ENCODE measurements at places on chromosomes 3 and 15. TPM values are rescaled to one million over a fixed set of nuclear protein-coding genes. Genes with fewer than 3 reads are reported as not detected.

- no peak for DNase-seq
These were observed 63.0 kb upstream of the MB21D2 start for GRCh38 chr3:192980632-192981031.

DNA sequence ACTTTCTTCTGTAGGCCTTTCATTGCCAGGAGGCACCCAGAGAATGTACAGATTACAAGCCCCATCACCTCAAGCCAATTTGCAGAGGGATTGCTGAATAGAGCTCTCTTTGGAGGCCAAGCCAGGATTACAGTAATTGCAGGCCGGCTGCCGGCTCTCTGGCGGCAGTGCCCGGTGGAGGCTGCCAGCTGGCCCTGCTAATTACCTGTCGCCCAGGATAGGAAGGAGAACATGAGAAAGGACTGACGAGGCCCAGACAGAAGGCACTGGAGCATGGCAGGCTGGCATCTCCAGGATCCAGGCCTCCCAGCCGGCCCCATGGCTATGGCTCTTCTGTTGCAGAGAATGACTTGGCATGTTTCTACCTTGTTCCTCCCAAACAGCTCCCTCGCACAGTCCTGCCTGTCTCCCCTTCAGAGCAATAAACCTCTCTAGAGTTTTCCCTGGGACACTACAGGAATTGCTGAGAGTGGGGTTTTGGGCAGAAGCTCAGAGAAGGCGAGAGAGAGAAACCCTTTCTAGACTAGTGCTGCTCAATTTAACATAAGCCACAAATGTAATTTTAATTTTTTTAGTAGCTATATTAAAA lies 273.6 kb upstream of the PROK2 start:
- no peak for DNase-seq

DNA sequence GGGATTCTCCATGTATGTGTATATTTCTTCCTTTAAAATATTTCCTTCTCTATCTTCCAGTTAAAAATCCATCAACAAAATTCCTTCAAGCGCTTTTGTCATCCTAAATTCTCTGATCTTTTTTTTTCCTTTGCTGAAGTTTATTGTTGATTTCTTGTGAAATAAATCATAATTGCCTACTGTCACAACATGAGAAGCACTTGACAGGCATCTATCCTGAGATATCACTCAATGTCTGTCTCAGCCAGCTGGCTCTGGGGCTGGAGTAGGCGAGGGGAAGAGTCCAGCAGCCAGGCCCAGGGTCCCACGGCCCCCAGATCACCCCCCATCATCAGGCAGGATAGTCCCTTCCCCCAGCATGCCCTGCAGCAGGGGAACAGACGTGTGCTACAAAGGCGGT lies 109.0 kb upstream of the TLE3 start:
- DNase-seq = no peak

GRCh38 chr15:101528917-101529299 lies 39.4 kb upstream of the PCSK6 start:
- DNase-seq = no peak

GRCh38 chr15:78213425-78213750 lies 21.0 kb downstream of the ACSBG1 start:
- no peak for DNase-seq

The STRIT1 gene
- total RNA-seq = not detected

DNA sequence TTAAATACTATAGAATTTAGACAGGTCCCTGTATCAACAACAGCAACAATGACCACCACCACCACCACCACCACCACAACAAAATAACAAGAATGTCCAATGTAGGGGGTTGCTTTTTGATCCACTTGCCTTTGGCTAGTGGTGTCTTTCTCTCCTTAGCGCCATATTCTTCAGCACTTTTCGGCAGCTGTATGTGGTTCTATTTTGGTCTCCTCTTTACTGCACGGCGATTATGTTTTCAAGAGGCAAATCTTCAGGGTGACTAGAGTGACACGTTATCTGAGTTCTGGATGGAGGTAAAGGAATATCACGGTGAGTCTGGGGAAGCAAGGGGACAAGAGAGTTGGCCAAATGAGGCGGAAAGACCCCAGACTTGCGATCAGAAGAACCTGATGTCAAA lies 56.1 kb downstream of the ST6GAL1 start:
- no peak for DNase-seq

GRCh38 chr3:122563717-122564025 lies 429 bp downstream of the PARP9 start:
- no peak for DNase-seq

The MESP2 gene
- 0.38 TPM for total RNA-seq

DNA sequence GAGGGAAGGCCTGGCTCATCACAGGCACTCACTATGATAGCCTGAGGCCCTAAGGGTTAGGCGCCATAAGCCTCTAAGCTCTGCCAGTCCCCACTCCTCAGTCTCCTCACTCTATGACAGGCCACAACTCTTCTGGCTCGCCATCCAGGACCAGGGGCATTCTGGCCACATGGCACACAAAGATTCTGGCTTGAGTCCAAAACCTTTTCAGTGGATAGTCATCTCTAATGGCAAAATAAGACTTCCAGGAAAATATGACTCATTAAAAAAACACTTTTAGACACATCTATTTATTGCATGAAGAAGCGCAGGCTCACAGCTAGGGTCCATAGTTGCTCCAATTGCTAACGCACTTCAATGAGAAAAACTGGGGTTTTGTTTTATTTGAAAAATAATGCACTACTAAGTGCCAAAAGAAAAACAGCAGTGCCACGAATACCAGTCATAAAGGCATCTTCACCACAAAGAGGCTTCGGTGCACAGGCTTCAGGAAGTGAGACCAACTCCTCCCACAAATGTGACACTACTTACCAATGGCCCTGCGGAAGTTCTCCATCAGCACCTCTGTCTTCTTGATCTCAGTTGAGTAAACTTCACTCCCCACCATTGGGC lies 11.1 kb downstream of the RUVBL1 start:
- no peak for DNase-seq

GRCh38 chr3:32613183-32613582 lies 42.5 kb upstream of the DYNC1LI1 start:
- no peak for DNase-seq

GRCh38 chr3:173275740-173276139 lies 121.8 kb upstream of the NLGN1 start:
- DNase-seq = no peak

DNA sequence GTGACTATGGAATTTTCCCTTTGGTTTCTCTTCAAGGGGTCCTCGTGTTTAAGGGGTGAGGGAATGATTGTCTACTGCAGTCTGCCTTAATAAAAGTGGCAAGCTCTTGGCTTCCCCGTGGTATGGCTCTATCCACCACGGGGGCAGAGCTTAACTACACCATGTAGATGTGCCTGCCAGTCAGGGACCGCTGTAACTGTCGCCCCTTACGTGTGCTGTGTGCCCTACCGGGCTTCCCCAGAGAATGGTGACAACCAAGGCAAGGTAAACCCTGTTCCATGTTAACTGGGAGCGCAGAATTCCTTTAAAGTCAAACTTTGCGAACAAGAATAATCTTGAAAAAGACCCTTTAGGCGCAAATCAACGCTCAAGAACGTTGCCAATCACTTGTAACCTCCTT lies 966 bp upstream of the C3orf80 start:
- no peak for DNase-seq

The NEK4 gene
- total RNA-seq = 22.0 TPM

DNA sequence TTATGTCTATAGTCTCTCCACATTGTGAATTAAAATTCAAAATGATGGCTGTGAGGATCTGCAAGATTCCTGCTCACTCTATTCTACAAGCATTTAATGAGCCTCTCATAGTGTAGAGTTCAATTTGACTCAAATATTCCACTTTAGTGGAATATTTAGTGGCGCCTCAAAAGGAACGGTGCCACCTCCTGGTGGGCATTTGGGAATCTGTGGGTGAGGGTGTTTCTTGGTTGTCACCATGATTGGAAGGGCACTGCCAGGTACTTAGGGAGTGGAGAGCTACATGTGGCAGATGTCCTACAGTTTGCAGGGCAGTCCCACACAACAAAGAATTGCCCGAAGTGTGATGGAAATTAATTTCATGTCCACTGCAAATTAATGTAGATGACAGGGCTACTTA lies 21.5 kb upstream of the KCNMB3 start:
- no peak for DNase-seq

Measured in pancreas (tissue), 10 donors.